ENCODE measurements at places on chromosomes 16 and 17.
A peak's percentile ranks its signal among the peaks of the same experiment; 100 is the strongest.

GRCh38 chr17:39014044-39014794 lies 47.0 kb upstream of the FBXO47 start:
- DNase-seq, result no peak

- no peak for DNase-seq
Observed at GRCh38 chr16:47726031-47726675, 265.0 kb downstream of the PHKB start.

DNA sequence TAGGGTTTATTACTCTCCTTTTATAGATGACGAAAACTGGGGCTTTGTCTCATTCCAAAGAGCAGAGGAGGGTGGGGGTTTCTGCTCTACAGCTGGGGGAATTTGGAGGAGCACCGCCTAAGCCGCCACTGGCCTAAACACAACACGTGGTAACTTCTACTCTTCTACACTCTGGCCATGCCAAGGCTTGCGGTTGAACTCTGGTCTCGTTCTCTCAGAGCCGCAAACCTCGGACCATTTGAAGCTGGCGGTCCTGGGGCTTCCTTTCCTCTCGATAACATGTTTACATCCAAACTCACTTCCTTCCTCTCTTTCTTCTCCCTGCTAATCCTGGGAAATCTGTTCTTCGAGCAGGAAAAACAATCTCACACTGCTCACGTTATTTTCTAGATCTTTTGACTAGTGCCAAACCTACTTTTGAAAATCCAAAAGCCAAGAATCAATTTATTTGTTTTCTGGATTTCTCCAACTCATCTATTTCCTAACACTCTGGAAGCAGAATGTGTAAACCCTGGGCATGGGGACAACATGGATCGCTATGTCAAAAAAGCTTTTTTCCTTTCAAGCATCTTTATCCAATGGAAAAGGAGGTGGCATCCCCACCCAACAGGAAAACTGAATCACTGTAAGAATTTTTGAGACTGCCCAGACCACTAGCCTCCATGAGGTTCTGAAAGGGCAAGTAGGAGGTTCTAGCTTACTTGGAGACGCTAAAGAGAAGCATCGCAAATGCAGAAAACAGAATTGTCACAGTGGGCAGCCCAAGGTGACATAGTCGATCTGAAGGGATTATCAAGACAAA lies 13.6 kb upstream of the EEF2K start:
- peak; percentile 93 for DNase-seq

GRCh38 chr17:79322211-79323123 lies 247.8 kb downstream of the ENGASE start:
- no peak for DNase-seq

- no peak for DNase-seq
Observed at GRCh38 chr16:13948086-13948485, 28.1 kb downstream of the ERCC4 start.

DNA sequence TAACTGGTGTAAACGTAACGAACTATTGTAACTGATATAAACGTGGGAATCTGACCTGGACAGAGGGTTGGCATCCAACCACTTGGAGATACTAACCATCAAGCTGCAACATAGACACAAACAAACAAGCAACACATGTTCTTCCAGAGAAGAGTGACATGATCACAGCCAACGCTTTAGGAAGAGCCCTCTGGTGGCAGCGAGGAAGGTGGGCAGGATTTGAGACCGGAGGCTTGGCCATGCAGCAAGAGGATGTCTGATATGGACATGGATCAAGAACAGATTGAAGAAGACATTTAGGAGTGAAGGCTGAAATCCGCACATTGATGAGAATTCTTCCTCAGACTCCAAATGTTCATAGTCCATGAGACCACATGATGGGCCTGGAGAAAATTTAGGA lies 40.3 kb upstream of the TNRC6A start:
- no peak for DNase-seq

GRCh38 chr17:75720656-75721462 lies at the start of gene ITGB4:
ITGB4 (plus strand) TSS chr17:75721459; CDS start chr17:75724704, 3,245 bp downstream.
- DNase-seq, result peak; percentile 74

DNA sequence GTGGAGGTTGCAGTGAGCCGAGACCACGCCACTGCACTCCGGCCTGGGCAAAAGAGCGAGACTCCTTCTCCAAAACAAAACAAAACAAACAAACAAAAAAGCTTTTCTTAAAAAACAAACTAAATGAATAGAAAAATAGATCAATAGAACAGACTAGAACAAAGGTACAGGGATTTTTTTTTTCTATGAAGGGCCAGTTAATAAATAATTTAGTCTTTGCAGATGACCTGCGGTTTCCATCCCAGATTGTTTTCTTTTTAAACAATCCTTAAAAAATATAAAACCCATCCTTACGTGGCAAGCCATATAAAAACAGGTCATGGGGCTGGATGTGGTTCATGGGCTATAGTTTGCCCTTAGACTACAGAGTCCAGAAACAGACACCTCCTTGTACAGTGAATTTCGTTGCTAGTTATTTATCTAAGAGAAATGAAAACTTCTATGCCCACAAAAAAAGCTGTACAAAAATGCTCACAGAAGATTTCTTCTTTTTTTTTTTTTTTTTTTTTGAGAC lies 45.4 kb downstream of the CREBBP start:
- DNase-seq, result no peak

GRCh38 chr17:50361561-50362480 lies 11.2 kb downstream of the MRPL27 start:
- DNase-seq, result peak; percentile 72
